ENCODE measurements at places on chromosomes 2 and 18. TPM values are rescaled to one million over a fixed set of nuclear protein-coding genes. Genes with fewer than 3 reads are reported as not detected.

UGT1A4 gene
- not detected for total RNA-seq

GPBAR1 gene
- total RNA-seq = 0.68 TPM

COA5 gene
- 20.4 TPM for total RNA-seq

ADD2 gene
- 8.2 TPM for total RNA-seq

HIBCH gene
- total RNA-seq = 26.7 TPM

C2orf72 gene
- 0.66 TPM for total RNA-seq

FAM237A gene
- total RNA-seq = not detected

CCL20 gene
- 4.4 TPM for total RNA-seq

DNAJC5G gene
- total RNA-seq = not detected

PPP1R1C gene
- not detected for total RNA-seq

SMAD2 gene
- 388 TPM for total RNA-seq
